ENCODE measurements at places on chromosomes 2 and 18.
A peak's percentile ranks its signal among the peaks of the same experiment; 100 is the strongest.

GRCh38 chr2:230614913-230615332 is 97.7 kb upstream of the CAB39 start:
- no peak for DNase-seq

DNA sequence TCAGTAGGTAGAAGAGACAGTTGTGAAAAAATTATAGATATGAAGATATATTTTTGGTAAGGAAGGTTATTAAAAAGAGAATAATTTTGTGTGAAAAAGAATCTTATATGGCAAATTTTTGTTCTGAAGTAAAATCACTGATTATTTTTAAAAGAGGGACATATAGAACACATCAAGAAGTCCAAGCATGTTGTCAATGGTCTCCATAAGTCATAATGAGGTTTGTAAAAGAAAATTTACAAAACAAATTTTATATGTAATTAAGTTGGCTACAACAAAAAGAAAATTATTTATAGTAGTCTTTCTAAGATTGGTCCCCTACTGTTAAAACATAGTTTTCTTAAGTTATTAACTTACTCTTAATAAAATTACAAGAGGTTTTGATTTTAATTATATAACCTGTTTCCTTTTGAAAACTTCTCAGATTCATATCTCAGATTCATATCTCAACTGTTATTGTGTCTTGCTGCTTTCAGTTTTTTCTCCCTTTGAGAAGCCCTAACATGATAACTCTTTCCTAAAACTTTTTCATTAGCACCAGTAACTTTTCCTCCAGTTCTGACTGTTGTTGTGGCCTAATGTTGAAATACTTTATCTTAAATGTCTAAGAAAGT is 81.2 kb downstream of the SH3YL1 start:
- DNase-seq: no peak

DNA sequence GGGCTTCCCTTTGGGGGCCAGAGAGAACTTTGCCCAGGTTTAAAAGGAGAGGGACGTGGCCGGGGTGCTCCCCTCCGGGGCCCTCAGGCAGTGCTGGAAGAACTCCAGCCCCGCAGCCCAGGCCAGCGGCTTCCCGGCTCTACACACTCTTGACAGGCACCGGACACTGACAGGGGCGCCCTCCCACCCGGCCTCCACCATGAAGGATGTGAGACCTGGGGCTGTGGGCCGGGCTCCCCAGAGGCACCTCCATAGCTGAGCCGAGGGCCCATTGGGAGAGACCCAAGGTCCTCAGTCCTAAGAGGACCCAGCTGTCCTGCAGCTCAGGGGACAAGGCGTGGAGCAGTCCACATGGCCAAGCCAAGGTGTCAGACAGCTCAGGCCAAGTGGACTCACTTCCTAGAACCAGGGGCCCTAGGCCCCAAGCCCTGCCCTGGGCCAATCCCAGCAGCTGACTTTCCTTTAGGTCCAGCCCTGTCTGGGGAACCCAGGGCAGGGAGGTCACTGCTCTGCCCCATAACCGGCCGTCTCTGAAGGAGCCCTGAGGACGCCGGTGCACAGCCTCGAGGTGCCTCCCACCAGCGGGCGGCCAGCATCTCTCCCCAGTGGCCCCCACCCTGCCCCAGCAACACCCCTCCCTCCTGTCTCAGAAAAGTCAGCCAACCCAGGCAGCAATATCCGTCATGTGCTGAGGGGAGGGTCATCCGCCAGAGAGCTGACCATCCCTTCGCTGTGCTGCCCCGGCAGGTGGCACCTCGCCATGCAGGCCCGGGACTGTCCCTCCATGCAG is 51.8 kb downstream of the BIN1 start:
- DNase-seq: no peak

GRCh38 chr2:218904176-218904575 is 23.5 kb downstream of the WNT10A start:
- DNase-seq: no peak

DNA sequence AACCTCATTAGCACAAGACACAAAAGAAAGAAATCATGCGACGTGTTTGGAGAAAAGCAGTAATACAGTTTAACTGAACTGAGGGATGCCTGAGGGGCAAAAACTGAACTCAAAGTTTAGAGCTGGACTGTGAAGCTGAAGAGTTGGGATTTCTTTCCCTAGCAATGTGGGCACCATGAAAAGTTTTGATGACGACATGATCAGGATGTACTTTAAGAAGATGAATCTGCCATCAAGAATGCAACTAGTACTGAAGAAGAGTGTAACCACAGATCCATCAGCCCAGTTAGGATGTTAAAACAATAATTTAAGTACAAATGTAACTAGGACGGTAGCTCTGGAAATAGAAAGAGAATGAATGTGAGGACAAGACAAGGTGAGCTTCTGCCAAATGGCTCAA is 196.2 kb downstream of the VWC2L start:
- no peak for DNase-seq

DNA sequence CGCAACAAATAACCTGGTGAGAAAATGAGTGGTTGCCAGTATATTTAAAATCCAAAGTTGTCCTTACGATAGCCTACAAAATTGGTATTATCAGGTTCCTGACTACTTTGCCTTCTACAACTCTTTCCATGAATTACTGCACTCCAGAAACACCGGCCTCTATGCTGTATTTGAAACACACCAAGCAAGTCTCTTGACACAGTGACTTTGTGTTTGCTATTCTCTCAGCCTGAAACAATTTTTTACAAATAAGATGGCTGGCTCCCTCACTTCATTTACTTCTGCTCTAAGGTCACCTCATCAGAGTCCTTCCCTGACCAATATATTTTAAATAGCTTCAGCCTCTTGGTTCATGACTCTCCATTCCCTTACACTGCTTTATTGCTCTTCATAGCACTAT is 12.2 kb downstream of the KANSL1L start:
- no peak for DNase-seq

- no peak for DNase-seq
Observed at GRCh38 chr2:199348871-199349270, 108.9 kb downstream of the SATB2 start.

DNA sequence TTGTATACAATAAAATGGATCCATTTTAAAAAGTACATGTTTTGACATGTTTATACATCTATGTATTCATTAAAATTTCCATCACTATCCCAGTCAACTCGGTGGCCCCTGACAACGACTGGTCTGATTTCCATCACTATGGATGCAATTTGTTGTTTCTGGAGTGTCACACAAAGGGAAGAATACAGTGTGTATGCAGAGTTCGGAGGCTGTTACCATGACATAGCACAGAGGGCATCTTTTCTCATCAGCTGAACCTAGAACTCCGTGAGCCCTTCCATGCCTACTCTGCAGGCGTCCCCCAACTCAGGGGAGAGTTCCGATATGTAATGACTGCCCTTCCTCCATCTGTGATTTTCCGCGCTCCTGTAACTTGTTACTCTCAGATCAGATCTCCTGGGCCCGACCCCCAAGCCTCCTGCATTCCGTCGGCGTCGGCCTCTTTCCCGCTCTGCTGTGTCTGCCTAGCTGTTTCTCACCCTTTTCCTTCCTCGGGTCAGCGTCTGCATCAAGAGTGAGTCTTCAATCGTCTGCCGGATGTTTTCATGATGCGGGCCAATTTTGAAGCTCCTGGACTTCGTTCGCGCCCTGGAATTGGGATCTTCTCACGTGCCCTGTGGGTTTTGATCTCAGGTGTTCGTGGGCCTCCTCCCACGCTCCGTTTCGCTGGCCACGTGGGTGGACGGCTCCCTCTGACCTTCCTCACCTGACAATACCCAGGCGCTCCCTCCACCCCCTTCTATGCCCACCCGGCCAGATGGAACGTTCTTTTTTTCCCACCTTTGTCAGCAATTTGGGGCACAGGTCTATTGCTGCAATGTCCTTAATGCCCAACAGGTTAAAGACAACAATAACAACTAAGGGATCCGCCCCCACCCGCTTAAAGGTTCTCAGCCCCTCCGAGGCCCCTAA is 161.0 kb downstream of the TWIST2 start:
- DNase-seq: no peak

- peak; percentile 81 for DNase-seq
Observed at GRCh38 chr18:69945220-69946114, 2.2 kb downstream of the CD226 start.

DNA sequence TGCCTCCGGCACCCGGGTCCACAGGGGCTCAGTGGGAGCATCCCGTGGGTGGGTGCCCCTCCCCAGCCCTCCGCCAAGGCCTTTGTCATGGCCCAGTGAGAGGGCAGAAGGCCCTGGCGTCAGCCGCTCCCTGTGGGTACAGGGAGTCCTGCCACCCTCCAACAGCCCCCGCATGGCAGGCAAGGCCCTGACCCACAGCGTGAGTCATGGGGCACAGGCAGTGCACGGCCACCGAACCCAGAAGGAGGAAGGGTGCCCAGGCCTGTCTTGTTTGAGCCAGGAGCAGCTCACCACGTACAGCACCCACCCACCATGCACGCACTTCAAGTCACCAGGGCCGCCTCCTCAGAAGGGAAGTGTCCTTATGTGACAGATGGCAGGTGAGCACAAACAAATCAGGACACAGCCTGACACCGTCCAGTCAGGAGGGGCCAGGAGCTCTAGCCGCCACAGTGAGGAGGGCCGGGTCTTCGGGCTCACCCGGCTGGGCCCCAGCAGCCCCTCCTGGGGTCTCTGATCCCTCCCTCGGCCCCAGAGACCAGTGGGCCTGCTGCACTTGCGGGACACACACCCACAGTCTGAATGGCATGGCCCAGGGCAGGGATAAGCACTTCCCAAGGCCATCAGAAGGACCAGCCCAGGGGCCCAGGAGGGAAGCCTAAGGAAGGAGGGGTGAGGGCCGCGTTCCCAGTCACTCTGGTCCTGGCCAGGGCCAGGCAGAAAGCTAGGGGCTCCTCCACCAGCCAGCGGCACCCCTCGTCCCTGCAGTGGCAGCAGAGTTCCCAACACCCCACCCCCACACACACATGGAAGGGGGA is 25.8 kb downstream of the BIN1 start:
- peak; percentile 56 for DNase-seq

GRCh38 chr18:64713284-64713683 is 564.4 kb upstream of the LINC00305 start:
- no peak for DNase-seq

DNA sequence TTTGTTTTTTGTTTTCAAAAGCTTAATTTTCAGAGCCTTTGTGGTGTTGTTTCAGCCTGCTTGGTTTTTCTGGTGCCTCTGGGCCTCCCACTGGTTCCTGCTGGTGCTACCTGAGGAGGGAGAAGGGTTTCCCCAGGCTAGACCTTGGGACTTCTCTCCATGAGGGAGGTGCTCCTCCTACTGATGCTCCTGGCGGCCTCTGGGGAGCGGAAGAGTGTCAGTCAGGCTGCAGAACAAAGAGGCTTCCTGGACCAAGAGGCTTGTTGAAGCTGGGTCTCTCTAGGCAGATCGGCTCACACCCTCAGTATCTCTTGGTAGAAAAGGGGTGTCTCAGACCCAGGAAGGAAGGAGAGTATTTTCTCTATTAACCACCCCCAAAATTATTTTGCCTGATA is 32.2 kb downstream of the RFX8 start:
- no peak for DNase-seq

GRCh38 chr2:24402242-24403097 is 42.1 kb upstream of the ITSN2 start:
- no peak for DNase-seq

- DNase-seq: no peak
Observed at GRCh38 chr2:191670076-191670475, 7.9 kb upstream of the NABP1 start.

- DNase-seq: peak; percentile 69
Observed at GRCh38 chr2:70083344-70084156, 3.7 kb upstream of the PCBP1 start.

- DNase-seq: no peak
Observed at GRCh38 chr2:10269711-10270610, 32.7 kb upstream of the HPCAL1 start.

DNA sequence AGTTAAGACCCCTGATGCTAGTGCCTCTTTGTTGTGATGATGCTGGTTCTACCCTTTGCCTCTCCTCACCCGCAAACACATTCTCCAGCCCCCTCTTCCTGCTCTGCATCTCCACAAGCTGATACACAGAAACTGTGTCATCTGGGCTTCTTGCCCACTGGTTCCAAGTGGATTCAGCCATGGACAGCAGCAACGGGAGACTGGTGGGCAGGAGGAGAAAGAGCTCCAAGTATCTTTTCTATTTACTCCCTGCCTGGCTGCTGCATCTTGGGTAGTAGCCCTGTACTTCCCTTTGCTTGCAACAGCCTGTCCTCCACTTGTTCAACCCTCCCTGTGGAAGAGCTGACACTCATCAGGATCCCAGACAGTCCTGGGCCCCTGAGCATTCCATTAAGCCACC is 655.1 kb upstream of the RAB6C start:
- DNase-seq: no peak

DNA sequence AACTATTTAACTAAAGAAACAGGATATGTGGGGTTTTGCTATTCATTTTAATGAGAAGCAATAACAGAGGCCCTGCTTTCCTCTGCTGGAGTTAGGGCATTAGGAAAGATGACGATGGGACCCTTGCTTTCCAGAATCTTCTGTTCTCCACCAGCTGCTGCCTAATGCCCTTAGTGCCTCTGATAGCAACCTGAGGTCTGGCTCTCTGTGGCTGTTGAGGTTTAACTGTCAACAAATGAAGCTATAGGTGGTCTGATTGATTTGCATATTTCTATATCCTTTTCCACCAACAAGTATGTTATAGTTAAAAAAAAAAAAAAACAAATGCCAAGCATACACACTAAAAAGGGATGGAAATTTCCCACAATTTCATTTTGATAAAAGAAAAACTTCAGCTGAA is 115.1 kb upstream of the NCK2 start:
- no peak for DNase-seq

DNA sequence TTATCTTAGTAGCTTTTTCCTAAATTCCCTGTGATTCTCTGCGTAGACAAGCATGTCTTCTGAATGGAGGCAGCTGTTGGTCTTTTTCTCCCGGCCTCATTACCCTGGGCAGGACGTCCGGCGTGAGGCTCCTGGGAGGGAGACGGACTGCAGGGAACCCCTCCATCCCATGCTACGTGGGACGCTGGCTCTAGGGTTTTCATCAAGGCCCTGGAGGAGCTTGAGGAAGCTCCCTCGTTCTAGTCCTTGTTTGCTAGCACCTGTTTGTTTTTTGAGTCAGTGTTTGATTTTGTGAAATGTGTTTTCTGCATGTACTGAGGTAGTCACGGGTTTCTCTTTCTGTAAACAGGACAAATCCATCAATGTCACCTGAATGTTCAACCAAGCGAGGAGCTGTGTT is 99.3 kb upstream of the TMEM18 start:
- no peak for DNase-seq

All from activated CD4-positive, alpha-beta T cell treated with anti-CD3 and anti-CD28 coated beads, Interleukin-2, Interleukin-4, amounts not matched to agents 100 ng/mL and 50 ng/mL, durations not matched to agents 16 hours and 8 hours (primary cell).